ENCODE measurements at places on chromosomes 12 and 14. TPM values are rescaled to one million over a fixed set of nuclear protein-coding genes. Genes with fewer than 3 reads are reported as not detected.

Gene B3GNT4
- not detected for total RNA-seq

Gene TMEM229B
- 0.15 TPM for total RNA-seq

Gene ZDHHC22
- total RNA-seq: not detected

Gene SNAPC1
- 7.6 TPM for total RNA-seq

Gene OR6C75
- total RNA-seq: not detected

Gene ZC3H14
- 42.9 TPM for total RNA-seq

Gene TMEM132C
- total RNA-seq: not detected

Gene TGM1
- total RNA-seq: 1.6 TPM

Measured in smooth muscle cell of the coronary artery (primary cell).